ENCODE measurements at places on chromosomes 3 and 15.

DNA sequence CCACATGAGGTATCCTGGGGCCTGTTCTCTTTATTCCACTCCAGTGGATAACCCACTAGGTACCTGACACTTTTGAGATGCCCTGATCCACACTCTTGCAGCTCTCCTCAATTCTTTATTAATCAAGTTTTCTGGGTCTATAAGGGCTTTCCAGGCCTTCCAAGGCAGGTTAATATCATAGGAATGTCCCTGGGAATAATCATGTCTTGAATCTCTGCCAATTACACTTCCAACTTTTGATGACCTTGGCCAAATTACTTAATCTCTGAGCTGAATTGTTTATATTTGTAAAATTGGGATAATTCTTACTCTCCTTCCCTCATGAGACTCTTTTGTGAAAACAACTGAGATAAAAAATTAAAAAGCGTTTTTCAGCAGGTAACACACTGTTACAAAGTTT lies 881.7 kb downstream of the MCTP2 start:
- no peak for DNase-seq

DNA sequence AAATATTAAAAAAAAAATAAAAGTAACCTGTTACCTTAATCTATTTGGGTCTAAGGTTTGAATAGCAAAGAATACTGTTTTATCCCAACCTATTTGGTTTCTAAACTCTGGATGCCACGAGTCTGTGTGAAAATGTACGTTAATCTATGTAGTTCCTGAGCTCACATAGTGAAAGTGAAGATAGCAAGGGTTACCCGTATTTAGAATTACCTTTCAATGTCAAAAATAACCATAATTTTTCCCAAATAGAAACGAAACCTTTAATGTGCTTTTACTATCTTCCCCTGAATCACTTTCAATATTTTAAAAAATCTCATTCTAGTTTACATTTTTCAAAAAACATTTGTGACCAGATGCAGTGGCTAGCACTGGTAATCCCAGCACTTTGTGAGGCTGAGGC lies 5.8 kb upstream of the USP50 start:
- DNase-seq = no peak

DNA sequence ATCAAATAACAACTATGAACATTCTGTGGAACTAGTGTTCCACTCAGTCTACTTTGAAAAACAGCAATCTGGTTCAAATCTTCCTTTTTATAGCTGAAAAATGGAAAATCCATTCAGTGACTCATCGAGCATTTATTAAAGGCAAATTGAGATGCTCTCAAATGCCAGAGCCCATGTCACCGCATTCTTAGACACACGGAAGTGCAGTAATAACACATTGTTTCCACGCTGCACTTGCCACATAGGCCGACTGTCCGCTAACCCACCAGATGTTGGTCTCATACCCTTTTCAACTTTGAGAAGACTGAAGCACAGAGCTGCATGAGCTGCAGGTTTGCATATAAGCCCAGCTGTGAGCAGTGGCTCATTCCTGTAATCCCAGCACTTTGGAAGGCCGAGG lies 95.9 kb downstream of the TMEM266 start:
- DNase-seq = no peak

DNA sequence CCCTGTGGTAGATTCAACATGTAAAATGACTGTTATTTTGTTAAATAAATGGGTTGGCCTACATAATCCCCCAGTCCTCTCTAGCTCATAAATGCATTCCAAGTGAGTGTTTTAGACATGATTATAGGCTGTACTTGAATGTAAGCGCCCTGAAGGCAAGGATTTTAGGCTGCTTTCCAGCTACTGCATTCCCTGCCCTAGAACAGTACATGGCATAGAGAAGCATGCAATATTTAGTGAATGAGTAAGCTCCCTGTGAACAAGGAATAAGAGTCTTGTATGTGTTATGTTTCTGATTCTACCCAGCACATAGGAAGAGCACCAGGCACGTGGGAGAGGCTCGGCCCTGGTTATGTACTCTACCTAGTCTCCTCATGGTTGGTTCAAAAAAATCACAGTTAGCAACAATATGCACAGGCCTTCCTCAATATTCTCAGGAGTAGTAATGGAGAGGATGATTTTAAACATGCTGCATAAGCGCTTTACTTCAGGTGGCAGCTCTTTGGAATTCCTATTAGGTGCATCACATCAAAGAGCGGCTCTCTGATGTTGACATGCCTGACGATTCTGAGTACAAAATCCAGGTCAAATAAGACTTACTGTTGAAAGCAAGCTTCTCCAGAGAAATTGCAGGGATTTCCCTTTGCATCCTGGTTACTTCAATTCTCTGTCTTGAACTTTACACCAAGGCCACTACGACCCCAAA lies 456.6 kb downstream of the MAGI1 start:
- DNase-seq = no peak

DNA sequence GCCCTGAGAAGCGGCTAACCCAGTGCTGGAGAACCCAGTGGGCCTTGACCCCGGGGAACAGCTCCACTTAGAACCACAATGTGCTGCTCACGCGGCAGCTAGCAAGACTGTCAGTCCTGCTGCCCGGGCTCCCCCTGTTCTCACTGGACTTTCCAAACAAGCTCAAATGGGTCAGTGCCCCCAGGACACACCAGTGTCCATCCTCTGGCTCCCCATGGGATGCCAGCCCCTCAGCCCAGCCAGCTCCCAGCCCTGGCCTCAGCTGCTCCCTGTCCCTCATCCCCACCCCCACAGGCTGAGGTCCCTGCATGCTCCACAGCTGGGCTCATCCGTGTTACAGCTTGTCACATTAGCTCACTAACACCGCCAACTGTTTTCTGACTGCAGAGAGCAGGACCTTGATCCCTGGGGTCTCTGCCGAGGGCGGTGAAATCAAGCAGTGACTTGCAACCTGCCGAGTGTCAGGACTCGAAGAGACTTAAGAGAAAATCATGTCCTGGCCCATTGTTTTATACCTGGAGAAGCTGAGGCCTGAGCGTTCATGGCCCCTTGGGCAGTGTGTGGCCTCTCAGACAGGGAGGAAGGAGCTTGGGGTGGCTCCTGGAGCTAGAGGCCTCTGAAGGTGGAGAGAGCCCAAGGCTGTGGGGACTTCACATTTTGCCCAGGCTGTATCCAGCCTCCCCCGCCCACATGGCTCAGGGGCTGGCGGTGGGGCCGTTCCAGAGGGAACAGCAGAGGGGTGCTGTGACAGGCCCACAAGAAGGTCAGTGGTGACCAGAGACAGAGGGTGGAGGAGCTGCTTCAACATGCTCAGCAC lies 157.5 kb downstream of the MEGF11 start:
- no peak for DNase-seq

- DNase-seq = no peak
Measured at GRCh38 chr3:10309736-10310135, 11.2 kb downstream of the SEC13 start.

DNA sequence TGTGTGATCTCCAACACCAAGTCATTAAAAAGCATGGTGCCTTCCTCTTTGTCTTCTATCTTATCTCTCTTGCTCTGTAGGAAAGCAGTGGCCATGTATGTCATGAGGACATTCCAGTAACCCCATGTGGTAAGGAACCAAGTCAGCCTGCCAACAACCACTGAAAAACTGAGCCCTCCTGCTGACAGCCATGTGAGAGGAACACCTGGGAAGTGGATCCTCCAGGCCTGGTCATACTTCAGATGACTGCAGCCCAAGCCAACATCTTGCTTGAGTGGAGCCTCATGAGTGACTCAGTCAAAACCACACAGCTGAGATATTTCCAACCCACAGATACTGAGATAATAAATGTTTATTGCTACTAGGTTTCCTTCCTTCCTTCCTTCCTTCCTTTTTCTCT lies 597.3 kb downstream of the ZIC1 start:
- no peak for DNase-seq

DNA sequence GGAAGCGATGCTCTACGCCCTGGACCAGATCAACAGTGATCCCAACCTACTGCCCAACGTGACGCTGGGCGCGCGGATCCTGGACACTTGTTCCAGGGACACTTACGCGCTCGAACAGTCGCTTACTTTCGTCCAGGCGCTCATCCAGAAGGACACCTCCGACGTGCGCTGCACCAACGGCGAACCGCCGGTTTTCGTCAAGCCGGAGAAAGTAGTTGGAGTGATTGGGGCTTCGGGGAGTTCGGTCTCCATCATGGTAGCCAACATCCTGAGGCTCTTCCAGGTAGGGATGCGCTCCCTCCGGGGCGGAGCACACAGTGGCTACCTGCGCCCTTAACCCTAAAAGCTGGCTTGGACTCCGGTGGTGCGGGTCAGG lies 698 bp downstream of the GRM7 start:
- DNase-seq = no peak

DNA sequence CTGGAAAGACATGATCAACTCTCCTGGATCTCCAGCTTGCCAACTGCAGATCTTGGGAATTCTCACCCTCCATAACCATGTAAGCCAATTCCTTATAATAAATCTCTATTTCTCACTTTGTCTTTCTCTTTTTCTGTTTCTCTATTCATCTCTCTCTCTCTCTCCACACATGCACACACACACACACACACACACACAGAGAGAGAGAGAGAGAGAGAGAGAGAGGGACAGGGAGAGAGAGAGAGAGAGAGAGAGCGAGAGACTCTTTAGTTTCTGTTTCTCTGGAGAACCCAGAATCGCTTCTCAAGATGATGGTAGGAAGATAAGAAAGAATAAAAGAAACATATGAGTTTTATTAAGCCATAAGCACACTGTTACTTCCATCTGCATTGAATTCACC lies 111.9 kb downstream of the BCHE start:
- no peak for DNase-seq

DNA sequence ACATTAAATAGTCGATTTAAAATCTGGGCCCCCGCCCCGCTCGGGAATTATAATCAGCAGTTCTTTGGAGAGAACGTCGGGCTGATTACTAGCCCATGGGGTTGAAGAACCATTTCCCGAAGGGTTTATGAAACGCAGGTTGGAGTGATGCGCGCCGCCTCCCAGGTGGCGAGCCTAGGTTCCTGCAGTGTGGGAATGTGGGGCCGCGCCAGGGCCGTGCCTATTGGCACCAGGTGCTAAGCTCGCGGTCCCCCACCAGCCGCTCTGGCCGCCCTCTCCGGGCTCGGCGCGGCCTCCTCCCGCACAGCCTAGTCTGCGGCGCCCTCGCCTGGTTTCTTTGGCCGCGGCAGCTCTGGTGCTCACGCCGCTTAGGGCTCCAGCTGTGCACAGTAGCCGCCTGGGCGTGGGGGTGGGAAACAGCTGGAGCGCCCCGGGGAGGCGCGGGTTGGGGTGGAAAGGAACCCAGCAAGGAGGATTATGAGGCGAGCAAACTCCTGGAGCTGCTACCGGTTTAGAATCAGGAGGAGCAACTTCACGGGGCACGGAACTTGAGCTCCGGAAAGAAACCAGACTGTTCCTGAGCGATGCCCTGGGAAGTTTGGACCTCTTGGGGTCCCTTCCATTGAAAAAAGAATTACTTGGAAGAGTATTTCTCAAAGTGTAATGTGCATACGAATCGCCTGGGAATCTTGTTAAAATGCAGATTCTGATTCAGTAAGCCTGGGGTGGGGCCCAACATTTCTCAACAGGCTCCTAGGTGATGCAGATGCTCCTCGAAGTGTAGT lies 5.6 kb upstream of the MECOM start:
- peak; percentile 59 for DNase-seq
